ENCODE measurements at places on chromosomes 1 and 21.

- no peak for DNase-seq
Observed at GRCh38 chr1:41502912-41503311, 18.4 kb upstream of the EDN2 start.

DNA sequence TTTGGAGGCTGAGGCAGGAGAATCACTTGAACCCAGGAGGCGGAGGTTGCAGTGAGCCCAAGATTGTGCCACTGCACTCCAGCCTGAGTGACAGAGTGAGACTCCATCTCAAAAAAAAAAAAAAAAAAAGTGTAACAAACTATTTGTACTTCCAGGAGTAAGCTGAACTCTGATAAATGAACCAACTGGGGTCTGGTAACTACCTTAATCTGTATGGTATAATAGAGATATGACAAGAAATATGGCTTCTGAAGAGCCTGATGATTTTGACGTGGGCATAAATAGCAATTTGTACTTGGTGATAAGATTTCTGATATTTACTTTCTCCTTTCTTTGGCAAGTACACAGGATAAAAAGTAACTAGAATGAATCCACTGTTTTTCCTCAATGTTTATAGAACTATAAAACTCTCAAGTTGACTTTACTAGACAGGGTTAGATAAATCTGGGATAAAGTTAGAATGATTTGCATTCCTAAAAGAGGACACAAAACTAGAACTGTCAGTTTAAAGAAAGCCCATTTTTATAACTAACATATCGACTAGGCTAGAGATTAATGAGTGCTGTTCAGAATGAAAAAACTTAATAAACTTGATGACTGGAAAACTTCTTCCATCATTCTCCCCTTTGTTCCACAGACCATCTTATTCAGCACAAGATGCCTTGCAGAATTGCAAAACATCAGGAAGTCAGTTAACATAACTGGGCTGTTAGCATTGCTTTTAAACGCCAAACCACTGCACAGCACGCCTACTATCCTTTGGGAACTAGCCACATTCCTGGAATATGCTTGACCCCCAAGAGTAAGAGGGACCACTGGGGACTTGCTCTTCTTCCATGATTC lies 51.5 kb upstream of the EDARADD start:
- no peak for DNase-seq

GRCh38 chr1:83807231-83807630 lies 191.7 kb downstream of the TTLL7 start:
- DNase-seq = no peak

DNA sequence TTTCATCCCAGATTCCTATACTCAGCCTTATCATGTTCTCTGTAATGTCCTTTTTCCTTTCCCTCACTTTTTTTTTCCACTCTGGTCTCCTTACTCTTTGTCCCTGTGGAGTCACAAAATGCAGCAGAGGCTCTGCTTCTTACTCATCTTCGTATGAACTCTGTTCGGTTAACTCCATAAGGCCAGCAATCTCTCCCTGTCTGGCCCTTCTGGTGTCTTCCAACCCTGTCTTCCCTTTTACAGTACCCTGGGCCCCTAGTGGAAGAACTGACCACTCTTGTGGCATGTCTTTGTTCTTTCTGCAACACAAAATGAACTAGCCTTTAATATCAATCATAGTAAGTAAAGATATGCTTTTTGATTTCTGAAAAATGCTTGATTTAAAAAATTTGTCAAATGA lies 7.1 kb downstream of the CD101 start:
- no peak for DNase-seq

- no peak for DNase-seq
Observed at GRCh38 chr1:212554401-212554800, 54.2 kb upstream of the ATF3 start.
